Kasumi-1 (cell line): ENCODE measurements at places on chromosomes 1 and 21.

- DNase-seq: peak; percentile 48
Observed at GRCh38 chr21:39715804-39716397, 29.1 kb upstream of the IGSF5 start.

GRCh38 chr1:84753516-84754385, 63.5 kb upstream of the SSX2IP start:
- peak; percentile 43 for DNase-seq

- DNase-seq: no peak
Observed at GRCh38 chr1:14969006-14969405, 184.5 kb upstream of the TMEM51 start.

DNA sequence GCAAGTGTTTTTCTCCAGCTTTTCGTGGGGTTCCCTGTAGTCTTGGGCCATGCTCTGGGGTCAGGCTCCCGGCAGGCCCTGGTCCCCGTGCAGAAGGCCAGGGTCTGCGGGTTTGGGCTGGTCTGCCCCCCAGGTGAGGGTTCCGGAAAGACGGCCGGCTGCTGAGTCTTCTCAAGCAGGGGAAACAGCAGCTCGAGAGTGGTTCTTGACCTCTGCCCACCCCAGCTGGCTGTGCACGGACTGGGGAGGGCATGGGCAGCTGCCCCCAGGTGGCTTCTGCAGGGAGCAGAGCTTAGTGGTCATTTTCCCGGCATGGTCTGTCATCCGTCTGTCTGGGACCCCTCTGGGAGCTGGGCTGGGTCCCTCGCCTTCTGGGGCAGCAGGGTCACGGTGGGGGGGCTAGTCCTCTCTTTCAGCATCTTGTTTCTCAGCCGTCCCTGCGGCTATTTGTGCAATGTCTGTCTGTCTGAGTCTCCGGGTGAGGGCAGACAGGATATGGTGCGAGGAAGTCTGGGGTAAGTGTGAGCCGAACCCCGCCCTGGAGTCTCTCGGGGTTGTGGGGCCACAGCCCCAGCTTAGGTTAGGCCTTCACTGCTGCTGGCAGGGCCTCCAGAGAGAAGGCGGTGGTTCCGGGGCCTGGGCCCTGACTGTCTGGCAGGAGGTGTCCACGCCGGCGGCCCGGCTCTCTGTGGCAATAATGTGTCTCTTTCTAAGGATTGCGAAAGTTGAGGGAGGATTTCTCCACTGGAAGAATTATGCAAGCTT, 6.1 kb downstream of the SKI start:
- DNase-seq: peak; percentile 93

DNA sequence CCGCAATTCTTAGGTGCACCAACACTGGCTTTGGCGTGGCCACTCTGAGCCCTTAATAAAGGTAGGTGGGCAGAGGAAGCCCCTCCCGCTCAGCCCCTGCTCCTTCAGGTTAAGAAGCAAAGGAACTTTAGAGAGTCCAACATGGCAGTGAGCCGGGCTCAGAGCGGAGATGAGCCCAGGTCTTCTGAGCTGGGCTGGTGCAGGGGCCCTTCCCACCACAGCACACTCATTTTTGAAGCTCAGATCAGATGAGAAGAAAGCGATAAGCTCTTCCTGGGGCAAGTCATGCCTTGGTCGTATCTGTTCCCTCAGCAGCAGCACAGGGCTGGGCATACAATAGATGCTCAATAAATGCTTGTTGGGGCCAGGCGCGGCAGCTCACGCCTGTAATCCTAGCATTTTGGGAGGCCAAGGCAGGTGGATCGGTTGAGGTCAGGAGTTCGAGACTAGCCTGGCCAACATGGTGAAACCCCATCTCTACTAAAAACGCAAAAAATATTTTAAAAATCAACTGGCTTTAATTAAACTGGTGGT, 51.1 kb upstream of the TARDBP start:
- no peak for DNase-seq

DNA sequence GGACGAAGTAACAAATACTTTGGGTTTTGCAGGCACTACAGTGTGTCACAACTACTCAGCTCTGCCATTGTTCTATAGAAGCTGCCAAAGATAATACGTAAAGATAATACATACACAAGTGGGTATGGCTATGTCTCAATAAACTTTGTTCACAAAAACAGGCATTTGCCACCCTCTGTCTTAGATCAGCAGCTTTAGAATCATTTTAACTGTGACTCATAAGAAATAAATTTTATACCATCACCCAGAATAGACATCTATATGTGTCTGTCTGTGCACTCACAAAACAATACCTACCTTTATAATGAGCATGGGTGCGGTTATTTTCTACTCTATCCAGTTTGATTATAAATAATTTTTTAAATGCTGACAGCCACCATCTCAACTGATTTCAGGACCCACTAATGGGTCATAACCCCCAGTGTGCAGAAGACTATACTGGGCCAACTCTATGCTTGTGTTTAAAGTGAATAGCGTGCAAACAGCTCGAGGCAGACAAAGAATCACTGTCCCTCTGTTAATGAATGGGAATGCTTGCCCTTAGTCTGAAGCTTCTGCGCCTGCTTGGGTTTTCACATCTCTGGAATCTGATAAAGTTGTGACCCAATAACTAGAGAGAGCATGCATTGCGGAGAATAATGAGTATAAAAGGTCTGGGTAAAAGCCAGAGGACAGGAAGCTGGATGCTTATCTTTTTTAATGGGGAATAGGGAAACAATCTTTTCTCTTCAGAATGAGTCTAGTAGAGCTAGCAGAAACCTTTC, 216.2 kb downstream of the PLPP3 start:
- no peak for DNase-seq

DNA sequence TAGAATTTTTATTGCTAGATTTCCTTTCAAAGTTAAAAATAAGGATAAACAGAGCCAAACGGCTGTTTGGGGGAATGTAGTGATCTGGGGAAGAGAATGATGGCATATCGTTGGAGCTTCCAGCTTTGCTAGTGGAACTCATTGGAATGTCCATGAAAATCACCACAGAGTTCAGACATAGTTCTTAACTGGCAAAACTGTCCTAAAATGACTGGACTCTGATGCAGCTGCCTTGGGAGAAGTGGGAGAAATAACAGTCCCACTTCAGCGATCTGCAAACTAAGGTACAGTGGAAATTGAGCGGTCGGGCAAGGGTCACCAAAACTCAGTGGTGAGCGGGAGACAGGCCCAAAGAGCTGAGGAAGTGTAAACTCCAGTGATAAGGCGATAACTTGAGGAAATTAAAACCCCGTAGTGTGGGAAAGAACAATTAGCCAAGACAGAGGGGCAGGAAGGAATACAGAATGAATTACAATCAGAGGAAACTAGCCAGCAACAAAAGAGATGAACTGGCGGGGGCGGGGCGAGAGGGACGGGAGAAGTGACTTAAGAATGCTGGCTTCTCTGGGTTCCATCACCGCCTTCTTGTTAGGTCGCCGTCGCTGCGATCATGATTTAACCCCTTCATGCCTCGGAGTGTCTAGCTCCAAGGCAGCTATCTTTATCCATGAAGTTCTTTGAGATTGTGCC, 89.8 kb upstream of the ARHGAP29 start:
- no peak for DNase-seq

DNA sequence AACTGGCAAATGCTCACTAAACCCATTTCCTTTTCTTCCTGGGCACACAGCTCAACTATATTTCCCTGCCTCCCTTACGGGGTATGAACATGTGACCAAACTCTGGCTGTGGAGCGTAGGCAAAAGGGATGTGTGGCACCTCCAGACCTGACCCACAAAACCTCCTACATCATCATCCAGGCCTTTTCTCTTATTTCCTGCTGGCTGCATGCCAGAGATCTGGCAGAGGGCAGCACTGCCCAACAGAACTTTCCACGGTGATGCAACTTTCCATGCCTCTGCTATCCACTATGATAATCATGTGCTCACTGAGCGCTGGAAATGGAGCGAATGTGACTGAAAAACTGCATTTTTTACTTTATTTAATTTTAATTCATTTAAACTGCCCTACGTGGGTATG, 99.6 kb upstream of the CACNA1E start:
- DNase-seq: peak; percentile 6
